GM04503 (cell line): ENCODE measurements at places on chromosomes 16 and 17.
A peak's percentile ranks its signal among the peaks of the same experiment; 100 is the strongest.

DNA sequence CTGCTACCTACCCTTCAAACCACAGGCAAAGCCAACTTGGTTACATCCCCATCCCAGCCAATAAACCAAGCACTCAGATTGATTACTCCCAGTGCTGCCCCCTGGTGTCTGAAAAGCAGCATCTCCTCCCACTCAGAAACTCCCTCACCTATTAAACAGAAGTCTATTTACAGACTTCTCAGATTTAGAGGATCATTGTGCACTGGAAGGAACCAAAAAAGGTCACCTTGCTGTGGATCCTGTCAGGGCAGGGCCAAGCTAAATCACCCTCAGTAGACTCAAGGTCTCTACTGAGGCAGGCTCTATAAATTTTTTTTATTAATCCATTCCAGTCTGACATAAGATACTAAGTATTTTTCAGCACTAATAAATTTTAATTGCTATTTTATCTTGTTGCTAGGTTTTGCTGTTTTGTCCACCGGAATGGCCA, 17.6 kb downstream of the HIGD1B start:
- DNase-seq = no peak

DNA sequence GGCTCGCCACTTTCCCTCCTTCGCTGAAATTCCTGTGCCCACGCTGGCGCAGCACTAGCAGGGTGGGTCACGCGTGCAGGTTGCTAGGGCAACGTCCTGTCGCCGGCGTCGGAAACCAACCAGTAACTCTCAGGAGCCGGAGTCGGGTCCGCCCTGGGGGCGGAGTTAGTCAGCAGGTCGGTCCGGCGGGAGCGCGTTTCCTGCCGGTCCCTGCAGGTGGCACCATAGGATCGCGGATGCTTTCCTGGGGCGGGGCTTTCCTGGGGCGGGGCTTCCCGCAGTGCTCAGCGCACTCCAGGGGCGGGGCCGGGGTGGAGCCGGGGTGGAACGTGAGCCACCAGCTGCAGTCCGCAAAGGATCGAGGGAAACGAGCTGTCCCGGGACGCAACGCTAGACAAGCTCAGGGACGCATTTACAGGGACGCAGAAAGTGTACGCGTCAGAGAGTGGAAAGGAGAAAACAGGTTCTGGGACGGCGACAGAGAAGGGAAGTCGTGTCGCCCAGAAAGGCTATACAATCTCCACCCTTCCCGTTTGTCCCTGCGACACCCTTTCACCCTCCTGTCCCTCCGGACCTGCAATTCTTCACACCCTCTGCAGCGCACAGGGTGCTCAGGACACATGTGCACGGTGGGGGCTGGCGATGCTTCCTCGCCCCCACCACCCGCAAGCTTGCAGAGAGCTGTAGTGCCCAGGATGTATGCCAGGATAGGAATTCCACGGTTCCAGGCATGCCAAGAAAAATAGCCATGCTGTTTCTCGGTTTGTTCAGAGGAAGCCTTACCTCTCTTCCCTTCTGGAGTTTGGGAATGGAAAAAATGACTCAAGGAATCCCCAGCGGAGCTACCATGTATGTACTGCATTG, 12.3 kb downstream of the COPZ2 start:
- DNase-seq = peak; percentile 64

- DNase-seq = no peak
Observed at GRCh38 chr17:78387977-78388941, 9.8 kb downstream of the PGS1 start.

DNA sequence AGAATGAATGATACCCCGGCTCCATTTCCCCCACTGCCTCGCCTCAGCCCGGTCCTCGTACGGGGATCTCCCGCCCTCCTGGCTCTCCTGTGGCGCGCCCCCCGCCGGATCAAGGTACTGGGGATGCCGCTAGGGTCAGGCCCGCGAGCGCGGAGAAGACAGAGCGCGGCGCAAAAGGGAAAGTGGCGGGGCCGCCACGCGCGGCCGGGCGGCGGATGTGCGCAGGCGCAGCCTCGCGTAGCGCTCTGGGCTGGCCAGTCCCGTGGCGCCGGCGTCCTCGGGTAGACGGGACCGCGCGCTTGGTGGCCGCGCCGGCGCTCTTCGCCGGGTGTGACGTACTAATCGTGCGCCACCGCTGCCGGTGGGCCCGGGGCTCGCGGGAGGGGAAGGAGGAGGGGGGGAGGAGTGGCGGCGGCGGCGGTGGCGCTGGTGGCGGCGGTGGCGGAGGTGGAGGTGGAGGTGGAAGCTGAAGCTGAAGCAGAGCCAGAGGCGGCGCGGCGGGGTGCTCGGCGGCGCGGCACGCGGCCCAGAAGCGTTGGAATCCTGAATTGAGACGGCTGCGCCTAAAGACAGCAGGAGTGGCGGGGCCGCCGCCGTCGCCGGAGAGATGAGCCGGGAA, at the start of gene SENP3:
Gene SENP3 (plus strand): TSS at position 331 of the 619 bp plus-strand sequence. CDS start 1,158 bp downstream, outside the sequence.
- no peak for DNase-seq

DNA sequence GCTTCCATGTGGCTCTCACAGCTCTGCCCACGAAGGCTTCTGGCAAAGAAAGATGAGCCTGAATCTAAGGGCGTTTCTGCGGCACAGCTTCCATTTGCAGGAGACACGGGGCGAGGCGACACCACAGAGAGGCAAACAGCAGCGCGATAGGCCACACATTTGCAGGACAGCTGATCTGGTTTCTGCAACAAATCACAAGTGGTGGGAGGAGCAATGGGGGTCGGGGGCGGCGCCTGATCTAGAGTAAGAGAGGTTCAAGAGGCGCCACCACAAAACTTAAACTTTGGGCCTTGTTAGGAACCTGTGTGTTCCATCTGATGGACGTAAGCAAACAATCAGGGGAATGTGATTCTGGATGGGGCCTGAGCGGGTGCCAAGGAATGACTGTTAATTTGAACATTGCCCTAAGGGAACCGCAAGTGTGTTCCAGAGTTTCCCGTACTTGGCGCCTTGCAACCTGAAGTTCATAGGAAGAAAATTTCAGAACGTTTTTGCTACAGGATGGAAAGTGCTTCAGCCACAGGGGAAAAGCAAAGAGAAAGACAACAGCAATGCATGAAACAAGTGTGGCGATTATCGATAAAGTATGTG, 18.9 kb upstream of the ENPP7 start:
- DNase-seq = no peak

DNA sequence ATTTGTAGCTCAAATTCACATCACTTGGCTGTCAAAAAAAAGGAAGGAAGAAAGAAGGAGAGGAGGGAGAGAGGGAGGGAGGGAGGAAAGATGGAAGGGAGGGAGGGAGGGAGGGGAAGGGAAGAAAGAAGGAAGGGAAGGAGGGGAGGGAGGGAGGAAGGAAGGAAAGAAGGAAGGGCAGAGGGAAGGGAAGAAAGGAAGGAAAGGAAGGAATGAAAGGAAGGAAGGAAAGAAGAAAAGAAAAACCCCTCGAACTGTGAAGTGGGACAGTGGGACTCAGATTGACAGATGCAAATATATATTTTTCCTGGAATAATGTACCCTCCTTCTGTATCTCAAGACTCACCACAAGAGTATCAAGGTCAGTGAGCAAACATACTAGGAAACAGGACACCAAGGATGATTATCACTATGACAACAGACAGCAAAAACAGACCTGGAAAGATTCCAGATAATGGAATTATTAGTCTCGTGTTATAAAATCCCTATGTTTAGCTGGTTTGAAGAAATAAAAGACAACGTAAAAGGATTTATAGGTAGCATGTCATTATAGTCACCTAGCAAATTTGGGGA, 24.2 kb upstream of the ABCA3 start:
- no peak for DNase-seq

GRCh38 chr16:21646721-21647561, 5.5 kb downstream of the IGSF6 start:
- no peak for DNase-seq

GRCh38 chr17:20116683-20117309, 107.6 kb downstream of the SPECC1 start:
- no peak for DNase-seq
